ENCODE measurements at places on chromosomes 2 and 18.

- DNase-seq: no peak
Measured at GRCh38 chr2:46735730-46736493, 179.7 kb downstream of the MCFD2 start.

GRCh38 chr2:189236066-189236465 lies 56.5 kb upstream of the COL5A2 start:
- DNase-seq: no peak

- no peak for DNase-seq
Measured at GRCh38 chr2:168687314-168687713, 115.1 kb upstream of the NOSTRIN start.

DNA sequence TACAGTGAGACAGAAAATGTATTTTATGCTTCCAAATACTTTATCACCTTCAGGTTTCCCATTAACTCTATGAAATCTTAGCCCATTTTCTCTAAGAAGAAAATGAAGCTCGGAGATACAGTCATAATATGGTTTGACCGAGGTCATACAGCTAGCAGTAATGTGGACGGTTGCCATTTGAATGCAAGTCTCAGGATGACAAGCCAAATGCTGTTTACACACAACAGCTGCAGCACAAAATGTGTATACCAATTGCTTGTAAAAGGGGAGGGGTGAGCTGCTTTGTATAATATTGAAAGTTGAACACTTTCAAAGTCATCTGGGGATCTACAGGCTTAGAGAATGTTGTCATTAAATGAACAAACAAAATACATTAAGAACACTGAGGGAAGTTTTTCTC lies 93.8 kb upstream of the FSIP2 start:
- no peak for DNase-seq

GRCh38 chr2:169031202-169031601 lies at the start of gene ABCB11:
Gene ABCB11, minus strand, starts transcription at chr2:169031324. Its CDS starts 13,199 bp downstream, at chr2:169018125.
- DNase-seq: no peak

GRCh38 chr2:85756822-85757435 lies 3.1 kb downstream of the ATOH8 start:
- DNase-seq: no peak

- DNase-seq: no peak
Measured at GRCh38 chr18:8799596-8800441, 94.5 kb downstream of the MTCL1 start.

DNA sequence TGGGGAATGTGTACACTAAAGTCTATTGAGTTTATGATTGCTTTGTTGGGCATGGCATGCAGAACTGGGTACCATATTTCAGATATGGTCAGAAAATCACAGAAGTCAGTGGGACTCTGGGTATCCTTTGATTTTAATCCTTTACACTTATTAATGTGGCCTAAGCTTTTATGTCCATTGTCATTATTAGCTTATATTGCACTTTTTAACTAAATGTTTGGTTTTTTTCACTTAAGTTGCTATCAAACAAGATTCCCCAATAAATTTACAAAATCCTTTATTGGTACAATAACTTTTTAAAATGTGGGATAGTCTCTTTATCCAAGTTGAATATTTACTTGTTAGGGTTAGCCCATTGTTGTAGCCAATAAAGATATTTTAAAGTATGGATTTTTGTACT lies 234.1 kb upstream of the NRP2 start:
- no peak for DNase-seq

Measured in hippocampal formation (tissue), 2 donors.